ENCODE measurements at places on chromosomes 11 and 22.

DNA sequence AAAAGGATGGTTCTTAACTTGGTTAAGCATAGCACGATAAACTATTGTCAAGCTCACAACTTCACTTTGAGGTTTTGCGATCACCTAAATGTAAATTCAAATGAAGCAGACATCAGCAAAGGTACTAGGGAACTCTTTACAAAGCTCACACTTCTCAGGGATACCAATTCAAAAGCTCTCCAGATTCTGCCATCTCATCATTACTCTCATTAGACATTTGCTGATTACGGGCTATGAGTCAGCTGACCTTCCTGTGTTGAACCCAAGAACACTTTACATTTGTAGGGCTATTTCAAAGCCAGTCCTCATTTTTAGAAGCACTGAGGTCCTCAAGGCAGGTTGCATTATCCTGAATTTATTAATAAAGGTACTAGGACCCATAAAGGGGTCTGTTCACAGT, 28.4 kb upstream of the IZUMO1R start:
- DNase-seq, result no peak

- DNase-seq, result peak; percentile 66
Observed at GRCh38 chr11:76823481-76824028, 37.2 kb upstream of the ACER3 start.

DNA sequence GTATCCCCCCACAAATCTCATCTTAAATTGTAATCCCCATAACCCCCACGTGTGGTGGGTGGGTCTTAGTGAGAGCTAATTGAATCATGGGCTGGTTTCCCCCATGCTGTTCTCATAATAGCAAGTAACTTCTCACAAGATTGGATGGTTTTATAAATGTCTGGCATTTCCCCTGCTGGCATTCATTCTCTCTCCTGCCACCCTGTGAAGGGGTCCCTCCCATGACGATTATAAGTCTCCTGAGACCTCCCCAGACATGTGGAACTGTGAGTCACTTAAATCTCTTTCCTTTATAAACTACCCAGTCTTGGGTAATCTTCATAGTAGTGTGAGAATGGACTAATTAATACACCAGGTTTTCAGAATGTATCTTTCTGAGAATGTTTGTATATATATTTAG, 1159.4 kb downstream of the FAM181B start:
- DNase-seq, result no peak

DNA sequence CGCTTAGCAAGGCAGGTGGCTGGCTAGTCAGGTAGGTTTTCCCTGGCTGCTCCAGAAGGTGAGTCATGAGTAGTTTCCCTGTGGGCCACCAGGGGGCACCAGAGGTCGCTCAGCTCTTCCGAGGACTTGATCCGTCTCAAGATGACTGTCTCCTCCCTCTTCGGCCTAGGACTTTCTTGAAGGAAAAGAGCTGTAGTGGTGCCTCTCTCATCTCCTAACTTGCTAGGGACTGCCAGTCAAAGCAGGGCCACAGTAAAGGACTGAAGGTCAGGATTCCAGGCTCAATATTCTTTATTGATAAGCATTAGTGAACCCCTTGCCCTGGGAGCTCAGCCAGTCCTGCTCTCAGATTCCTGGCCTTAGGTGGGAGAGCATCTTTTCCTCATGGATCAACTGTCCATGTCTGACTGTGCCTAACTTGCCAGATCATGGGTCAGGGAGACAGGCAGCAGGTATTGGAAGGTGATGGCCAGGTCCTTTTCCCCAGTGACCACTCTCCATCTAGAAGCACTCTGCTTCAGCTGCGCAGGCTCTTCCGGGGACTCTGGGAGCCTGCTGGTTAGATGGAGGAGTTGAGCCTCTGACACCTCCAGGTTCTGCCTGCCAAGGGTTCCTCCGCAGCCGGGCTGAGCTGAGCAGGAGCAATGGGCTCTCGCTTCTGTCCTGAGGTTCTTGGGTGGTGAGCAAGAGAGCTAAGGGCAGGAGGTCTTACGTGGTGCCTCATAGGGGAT, 1.9 kb downstream of the POLD4 start:
- DNase-seq, result peak; percentile 91

DNA sequence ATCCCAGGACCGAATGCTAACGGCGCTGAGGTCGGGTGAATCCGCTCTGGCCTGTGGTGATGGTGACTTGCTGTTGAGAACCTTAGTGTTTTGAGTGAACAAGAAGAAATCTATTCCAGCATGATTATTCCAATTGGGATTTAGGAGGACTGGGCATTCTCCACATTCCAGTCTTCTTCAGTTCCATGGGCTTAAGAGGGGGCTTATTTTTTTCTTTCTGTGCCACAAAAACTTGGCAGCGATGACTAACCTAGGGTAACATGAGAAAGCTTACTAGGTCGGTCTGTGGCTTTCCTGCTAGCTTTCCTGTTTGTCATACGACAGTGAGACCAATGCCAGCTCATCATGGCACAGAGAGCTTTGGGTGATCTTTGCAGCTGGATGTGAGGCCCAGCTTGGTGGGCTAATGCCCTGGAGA, 62.9 kb upstream of the ATXN10 start:
- peak; percentile 30 for DNase-seq

GRCh38 chr11:72935700-72936099, 121.5 kb downstream of the ATG16L2 start:
- DNase-seq, result no peak

DNA sequence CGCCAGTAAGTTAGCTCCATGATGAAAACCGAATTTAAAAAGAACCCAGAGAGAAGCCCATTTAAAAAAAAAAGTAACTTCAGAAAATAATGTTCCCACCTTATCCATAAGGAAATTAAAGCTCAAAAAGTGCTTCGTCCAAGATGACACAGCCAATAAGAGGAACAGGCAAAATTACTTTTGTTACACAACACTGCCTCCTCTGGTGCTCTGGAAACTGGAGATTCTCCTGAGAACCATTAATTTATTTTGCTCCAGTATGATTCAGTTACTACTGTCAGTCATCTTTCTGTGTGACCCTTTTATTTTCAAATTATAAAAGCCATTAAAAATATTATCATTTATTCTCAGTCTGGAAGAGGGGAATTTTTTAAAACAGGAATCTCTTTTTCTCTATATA, 2.0 kb downstream of the IFT27 start:
- DNase-seq, result peak; percentile 8

DNA sequence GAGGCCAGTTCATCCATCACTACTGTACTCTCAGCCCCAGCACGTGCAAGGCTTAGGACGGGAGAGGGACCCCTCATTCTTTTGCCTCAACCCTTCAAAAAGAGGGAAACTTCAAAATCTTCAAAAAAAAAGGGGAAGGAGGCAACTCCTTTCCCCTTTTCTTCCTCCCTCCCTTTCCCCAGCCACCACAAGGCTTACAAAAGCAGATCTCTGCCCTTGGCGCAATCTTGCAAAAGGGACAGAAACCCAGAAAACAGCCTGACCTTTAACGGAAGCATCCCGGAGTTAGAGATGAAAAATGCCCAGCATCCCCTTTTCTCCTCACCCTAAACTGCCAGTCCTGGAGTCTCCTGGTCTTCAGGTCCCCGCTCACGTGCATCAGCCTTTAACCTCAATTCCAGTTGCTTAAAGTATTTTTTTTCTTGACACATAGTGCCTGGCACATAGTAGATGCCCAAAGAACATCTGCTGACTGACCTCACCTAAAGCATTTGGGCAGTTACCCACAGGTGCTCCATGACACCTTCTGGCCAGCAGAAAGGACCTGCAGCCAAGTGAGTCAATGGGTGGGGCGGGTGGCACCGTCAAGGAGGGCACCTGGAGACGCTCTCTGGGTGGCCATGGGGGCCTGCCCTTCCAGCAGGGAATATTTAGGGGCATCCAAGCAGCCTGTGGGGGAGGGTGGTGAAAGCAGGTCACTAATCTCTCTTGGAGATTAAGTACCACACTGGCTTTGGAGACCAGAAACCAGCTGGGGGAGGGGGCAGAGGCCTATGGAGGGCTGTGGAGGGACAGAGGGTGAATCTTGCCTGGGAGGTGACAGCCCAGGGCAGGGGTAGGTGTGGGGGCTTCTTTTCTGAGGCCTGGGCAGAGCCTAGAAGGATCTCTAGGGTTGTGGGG, 16.3 kb downstream of the NECTIN1 start:
- no peak for DNase-seq

DNA sequence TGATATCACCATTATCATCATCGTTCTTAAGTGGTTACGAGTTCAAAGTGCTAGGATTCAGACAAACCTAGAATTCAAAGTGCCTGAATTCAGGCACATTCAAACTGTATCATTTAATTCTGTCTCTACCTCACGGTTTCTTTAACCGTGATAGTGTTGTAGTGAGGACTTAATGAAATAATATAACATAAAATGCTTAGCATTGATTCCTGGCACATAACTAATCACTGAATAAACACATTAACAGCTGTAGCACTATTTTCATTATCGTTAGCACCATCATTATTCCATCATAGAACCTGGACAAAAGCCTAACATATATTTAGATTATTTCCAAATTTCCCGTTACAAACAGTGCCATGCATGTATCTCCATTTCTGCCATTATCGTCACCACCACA, 102.0 kb downstream of the WNT11 start:
- no peak for DNase-seq

DNA sequence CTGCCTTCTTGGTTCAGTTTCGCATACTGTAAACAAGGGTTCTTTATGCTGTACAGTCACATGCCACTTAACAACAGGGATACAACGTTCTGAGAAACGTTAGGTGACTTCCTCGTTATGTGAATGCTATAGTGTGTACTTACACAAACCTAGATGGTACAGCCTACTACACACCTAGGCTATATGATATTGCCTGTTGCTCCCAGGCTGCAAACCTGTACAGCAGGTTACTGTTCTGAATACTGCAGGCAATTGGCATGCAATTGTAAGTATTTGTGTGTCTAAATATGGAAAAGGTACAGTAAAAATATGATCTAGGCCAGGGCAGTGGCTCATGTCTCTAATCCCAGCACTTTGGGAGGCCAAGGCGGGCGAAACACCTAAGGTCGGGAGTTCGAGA, 85.7 kb upstream of the PRDM11 start:
- DNase-seq, result no peak

GRCh38 chr11:43505171-43505570, 146.5 kb downstream of the TTC17 start:
- DNase-seq, result no peak

GRCh38 chr11:115674937-115675544, 170.8 kb upstream of the CADM1 start:
- no peak for DNase-seq

- DNase-seq, result no peak
Observed at GRCh38 chr22:37061611-37062375, 10.3 kb downstream of the KCTD17 start.

- no peak for DNase-seq
Observed at GRCh38 chr11:2724653-2725367, 25.0 kb upstream of the KCNQ1OT1 start.

DNA sequence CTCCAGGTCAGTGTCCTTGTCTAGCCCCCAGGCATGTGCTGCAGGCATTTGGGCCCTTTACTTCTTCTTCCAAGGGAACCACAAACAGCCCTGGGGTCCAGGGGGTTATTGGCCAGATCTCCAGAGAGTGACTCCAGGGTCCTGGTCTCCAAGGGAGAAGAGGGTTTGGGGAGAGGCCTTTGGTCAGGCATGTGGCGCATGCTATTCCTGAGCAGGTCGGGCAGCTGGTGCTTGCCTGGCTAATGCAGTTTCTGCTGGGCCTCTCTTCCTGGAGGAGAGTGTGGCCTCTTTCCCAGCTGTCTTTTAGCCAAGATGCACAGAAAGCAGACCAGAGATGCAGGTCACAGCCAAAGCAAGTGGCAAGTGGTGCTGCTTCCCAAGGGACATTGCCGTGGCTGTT, 3.8 kb upstream of the RFPL2 start:
- no peak for DNase-seq

DNA sequence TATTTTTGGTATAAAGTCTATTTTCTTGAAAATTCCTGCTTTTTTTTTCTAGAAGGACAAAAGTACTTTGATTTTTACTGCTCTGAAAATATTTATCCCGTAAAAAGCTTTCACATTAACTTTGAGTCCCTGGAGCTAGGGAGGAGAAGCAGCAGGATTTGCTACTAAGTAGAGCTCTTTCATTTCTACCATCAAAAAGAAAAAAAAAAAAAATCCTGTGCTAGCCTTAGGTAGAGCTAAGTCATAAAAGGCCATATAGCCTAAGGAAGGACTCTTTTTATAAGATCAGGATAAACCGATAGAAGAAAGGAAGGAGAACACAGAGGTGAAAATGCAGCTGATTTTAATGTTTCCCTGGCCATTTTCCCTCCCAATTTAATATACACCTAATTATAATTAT, 48.0 kb downstream of the CSTPP1 start:
- no peak for DNase-seq

DNA sequence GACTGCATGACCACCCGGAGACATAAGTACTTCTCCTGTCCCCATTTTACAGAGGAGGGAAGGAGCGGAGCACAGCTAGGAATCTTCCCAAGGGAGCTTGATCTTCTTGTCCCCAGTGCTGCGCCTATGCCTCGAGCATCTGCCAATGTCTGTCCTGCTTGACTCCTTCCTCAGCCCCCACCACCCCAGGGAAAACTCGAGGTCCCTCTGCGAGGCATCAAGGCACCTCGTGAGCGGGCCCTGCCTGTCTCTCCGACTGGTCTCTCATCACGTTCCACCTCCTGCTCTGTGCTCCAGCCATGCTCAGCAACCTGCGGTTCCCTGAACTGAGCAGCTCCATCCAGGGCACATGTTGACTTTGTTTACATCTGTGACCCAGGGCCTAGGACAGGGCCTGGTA, 2.5 kb downstream of the NCF4 start:
- no peak for DNase-seq

- no peak for DNase-seq
Observed at GRCh38 chr11:74057249-74058151, 48.6 kb upstream of the UCP3 start.

DNA sequence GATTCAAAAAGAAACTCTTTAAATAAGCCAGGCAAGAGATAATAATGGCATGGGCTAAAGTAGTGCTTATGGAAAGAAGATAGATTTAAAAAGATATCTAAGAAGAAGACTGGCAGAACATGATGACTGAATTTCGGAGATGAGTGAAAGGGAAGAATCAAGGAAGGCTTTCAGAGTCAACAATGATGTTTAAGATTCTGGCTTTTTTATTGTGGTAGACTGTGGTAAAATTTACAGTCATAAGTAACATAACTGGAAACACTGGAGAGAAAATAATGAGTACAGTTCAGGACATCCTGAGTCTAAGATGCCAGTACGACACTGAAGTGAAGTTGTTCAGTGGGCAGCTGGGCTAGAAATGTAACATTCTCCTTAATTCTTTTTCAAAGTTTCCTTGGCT, 85.2 kb downstream of the PHF21A start:
- DNase-seq, result no peak

- DNase-seq, result no peak
Observed at GRCh38 chr11:12187399-12187798, 77.0 kb downstream of the MICAL2 start.

- no peak for DNase-seq
Observed at GRCh38 chr22:33051960-33052839, 6.0 kb downstream of the SYN3 start.

GRCh38 chr11:2139621-2140337, 590 bp upstream of the IGF2 start:
- no peak for DNase-seq

DNA sequence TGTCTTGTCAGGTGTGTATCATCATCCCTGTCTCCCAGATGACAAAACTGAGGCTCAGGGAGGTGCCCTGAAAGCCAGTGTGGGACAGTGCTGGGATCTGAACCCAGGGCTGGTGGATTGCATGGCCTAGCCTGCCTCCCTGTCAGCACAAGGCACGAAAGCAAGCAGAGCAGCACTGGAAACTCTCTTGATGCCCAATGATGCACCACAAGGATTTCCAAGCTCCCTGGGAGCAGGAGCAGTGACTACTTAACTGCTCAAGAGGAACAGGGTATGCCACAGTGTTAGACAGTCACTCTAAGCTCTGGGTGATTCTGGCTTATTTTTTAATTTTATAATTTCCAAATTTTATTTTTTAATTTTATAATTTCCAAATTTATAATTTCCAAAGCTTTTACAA, 9.0 kb downstream of the ZC3H7B start:
- DNase-seq, result no peak

- no peak for DNase-seq
Observed at GRCh38 chr11:2536440-2536989, 91.7 kb downstream of the KCNQ1 start.
